HTR-8/SVneo (cell line): ENCODE measurements at places on chromosomes 13 and 19.

GRCh38 chr13:113552079-113552478, 32.5 kb upstream of the TFDP1 start:
- DNase-seq = no peak

- no peak for DNase-seq
These were observed 28.2 kb downstream of the CKM start for GRCh38 chr19:45294291-45295029.

- no peak for DNase-seq
These were observed 232.6 kb downstream of the TEX29 start for GRCh38 chr13:111552891-111553655.

- DNase-seq = no peak
These were observed 28.0 kb downstream of the ZSWIM4 start for GRCh38 chr19:13823256-13823655.

DNA sequence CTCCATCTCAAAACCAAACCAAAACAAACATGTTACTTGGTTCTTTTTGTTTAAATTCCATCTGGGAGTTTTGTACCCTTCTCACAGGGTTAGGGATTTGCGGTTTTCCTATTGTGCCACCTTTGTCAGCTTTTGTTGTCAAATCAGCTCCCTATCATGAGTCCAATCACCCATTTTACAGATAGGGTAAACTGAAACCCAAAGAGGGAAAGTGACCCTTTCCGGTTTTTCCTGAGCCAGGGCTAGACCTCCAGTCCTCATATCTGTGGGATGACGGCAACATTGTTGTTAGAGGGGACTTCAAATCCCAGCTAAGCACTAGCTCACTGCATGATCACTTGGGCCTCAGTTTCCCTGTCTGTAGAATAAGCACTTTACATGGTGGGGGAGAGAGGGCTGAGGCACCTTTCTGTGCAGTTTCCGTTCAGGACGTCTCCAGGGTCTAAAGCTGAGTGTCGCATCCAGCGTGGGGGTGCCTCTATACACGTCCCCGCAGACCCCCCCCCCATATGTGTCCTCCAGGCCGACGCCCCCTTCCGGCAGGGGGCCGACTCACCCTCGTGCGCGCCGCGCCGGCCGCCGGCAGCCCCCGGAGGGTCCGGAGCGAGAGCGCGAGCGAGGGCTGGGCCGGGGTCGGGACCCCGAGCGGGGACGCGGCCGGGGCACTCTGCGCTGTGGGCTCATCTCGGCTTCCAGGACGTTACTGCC, 3.9 kb downstream of the CCDC194 start:
- no peak for DNase-seq

DNA sequence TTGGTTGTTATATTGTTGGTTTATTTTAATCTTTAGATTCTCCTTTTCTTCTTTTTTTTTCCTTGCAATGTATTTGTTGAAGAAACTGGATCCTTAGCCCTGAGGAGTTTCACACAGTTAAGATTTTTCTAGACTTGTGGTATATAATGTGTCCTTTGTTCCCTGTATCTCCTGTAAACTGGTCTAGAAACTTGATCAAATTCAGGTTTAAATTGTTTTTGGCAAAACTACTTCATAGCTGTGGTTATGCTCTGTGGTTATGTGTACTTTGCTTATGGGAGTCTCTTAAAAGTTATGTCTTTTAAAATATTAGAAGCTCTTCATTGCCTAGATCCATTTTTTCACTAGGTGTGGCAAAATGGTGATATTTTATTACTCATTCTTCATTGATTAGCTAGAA, 3.7 kb upstream of the MTRF1 start:
- no peak for DNase-seq

DNA sequence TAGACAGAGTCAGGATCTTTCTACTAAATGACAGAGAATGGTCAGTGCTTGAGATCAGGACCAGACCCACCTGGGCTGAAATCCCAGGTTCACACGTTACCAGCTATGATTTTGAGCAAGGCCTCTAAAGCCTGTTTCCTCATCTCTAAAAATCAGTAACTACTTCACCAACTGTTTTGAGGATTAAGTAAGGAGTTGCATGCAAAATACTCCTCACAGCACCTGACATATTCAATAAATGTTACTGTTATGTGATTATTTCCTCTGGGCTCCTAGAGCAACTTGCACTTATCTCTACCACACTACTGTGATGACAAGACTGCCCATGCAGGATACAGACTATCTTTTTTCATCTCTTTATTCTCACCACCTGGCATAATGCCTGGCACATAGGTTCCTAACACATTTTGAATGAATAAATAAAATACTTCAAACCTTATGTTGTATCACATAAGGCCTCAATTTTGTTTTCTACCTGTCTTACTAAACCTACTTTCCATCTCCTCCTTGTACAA, 1.8 kb downstream of the KATNAL1 start:
- DNase-seq = no peak

- DNase-seq = no peak
These were observed 144.2 kb downstream of the URI1 start for GRCh38 chr19:30086220-30086619.

GRCh38 chr13:26095338-26095737, 43.5 kb upstream of the SHISA2 start:
- no peak for DNase-seq

DNA sequence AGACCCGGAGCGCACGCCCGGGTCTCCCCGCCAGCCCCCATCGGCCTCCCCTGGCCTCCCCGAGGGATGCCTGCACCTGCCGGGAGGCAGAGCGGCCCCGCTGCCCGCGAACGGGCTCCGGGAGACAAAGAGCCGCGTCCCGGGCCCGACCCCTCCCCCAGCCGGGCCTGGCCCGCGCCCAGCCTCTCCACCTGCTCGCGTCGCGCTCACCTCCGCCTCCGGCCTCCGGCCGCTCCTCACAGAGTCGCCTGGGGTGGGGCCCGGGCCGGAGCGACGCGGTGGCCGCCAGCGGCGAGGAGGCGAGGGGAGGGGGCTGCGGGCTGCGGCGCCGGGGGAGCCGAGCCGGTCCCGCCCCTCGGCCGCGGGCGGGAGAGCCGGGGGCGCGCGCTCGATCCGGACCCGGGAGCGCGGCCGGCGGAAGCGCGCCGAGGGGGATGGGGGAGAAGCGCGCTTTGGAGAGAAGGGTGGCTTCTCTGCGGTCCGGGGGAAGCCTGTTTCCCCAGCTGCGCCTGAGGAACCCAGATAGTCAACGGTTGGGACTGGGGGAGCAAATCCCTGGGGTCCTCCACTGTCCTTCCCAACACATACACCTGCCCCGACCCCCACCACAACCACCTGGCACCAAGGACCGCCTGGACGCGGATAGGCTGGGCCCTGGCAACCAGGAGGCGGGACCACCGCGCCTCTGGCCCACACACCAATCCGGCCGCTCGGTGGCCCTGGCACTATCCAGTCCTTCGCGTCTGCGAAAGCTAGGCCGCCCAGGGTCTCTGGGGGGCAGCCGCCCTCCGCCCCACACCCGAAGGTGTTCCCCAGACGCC, at the start of gene PRR36:
Gene PRR36, minus strand, starts transcription at position 315 of the 821 bp plus-strand sequence. CDS start 701 bp downstream, outside the sequence.
- DNase-seq = peak; percentile 80

GRCh38 chr13:23159760-23160637, 20.8 kb upstream of the SGCG start:
- no peak for DNase-seq
